Occipital lobe (tissue), 3 donors: ENCODE measurements at places on chromosomes 4 and X. TPM values are rescaled to one million over a fixed set of nuclear protein-coding genes. Genes with fewer than 3 reads are reported as not detected.

Gene TFDP3
- not detected for total RNA-seq

Gene GPR78
- not detected for total RNA-seq

Gene COL4A5
- 17.8 TPM for total RNA-seq

Gene PAK3
- total RNA-seq, result 119 TPM

Gene F9
- total RNA-seq, result not detected

Gene DGKK
- total RNA-seq, result 0.47 TPM

Gene XAGE1A
- total RNA-seq, result not detected

Gene SYTL4
- 2.3 TPM for total RNA-seq

Gene USP51
- total RNA-seq, result 6.9 TPM

Gene RIBC1
- 1.1 TPM for total RNA-seq

Gene GRIPAP1
- 29.9 TPM for total RNA-seq

Gene ATP6AP2
- 95.1 TPM for total RNA-seq

Gene TMPRSS11D
- not detected for total RNA-seq

Gene ZNF711
- total RNA-seq, result 127 TPM

Gene SMIM10
- 0.78 TPM for total RNA-seq

Gene CLGN
- 3.4 TPM for total RNA-seq

Gene SRPX2
- total RNA-seq, result 1.2 TPM

Gene COL4A6
- total RNA-seq, result 4.2 TPM

Gene DACH2
- 6.4 TPM for total RNA-seq

Gene SRPX
- 2.5 TPM for total RNA-seq

Gene CT45A6
- not detected for total RNA-seq

Gene SORCS2
- total RNA-seq, result 4.1 TPM

Gene GASK1B
- total RNA-seq, result 10.3 TPM

Gene PLK4
- total RNA-seq, result 11.7 TPM

Gene DAPP1
- total RNA-seq, result 0.94 TPM

Gene ZNF732
- total RNA-seq, result 1.4 TPM

Gene PAGE2B
- total RNA-seq, result not detected

Gene SPP1
- 190 TPM for total RNA-seq

Gene BCORL1
- 3.7 TPM for total RNA-seq

Gene SPANXN4
- total RNA-seq, result not detected

Gene PITX2
- total RNA-seq, result not detected
